ENCODE measurements at places on chromosomes 3 and 15.

GRCh38 chr15:101090428-101090790, 161.4 kb downstream of the CHSY1 start:
- DNase-seq = no peak

GRCh38 chr3:123239756-123240155, 38.0 kb downstream of the SEC22A start:
- DNase-seq = no peak

DNA sequence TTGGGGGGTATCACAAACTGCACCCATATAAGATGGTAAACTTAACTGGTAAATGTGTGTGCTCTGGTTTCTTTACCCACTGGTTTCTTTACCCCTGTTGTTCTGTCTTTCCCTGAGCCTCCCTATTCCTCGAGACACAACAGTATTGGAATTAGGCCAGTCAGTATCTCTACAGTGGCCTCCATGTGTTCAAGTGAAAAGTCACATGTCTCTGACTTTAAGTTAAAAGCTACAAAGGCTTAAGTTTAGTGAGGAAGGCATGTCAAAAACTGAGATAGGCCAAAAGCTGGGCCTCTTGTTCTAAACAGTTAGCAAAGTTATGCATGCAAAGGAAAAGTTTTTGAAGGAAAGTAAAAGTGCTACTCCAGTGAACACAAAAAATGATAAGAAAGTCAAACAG, 513.3 kb downstream of the ROBO2 start:
- no peak for DNase-seq

DNA sequence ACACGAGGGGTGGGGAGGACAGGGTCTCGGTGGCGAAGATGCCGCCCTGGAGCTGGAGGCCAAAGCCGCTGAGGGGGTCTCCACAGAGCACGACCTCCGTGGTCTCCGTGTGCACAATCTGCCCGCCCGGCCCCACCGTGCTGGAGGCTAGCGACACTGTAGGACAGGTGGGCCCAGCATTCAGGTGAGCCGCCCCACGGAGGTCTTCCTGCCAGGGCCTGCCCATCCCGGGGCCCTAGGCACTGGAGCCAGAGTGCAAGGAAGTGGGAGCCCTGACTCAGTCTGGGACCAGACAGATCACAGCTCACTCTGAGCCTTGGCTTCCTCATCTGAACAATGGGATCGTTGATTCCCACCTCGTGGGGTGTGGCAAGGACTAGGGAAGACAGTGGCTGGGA, 25.8 kb downstream of the GRIP2 start:
- no peak for DNase-seq

DNA sequence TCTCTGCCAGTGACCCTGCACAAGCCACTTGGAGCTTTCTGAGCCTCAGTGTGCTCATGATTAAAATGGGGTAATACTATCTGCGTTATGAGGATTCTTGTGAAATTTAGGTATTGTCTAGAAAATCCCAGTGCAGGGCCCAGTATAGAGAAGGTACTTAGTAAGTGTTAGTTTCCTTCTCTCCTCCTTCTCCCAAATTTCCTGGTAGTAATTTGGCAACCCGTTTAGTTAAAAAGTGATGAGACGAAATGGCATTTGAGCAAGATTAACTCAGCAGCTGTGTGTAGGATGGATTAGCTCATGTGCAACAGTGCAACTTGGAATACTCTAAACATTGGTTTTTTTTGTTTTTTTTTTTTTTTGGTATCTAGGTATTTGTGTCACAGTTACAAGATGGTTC, 84.6 kb downstream of the SLCO3A1 start:
- DNase-seq = no peak

Data from fibroblast of skin of back (primary cell).